ENCODE measurements at places on chromosomes 3 and 15. TPM values are rescaled to one million over a fixed set of nuclear protein-coding genes. Genes with fewer than 3 reads are reported as not detected.
A peak's percentile ranks its signal among the peaks of the same experiment; 100 is the strongest.

GRCh38 chr15:79779746-79780145 lies 117.1 kb downstream of the MTHFS start:
- H3K4me3 ChIP-seq, result no peak overlapping the region
- H3K4me1 ChIP-seq, result no peaks in the 10 kb centered on the region
- no peaks in the 10 kb centered on the region for H3K27me3 ChIP-seq
- H3K36me3 ChIP-seq, result no peaks in the 10 kb centered on the region
- no peak for DNase-seq

GRCh38 chr3:195751560-195751959 lies 30.8 kb downstream of the MUC20 start:
- H3K36me3 ChIP-seq, result no peaks in the 10 kb centered on the region
- H3K27me3 ChIP-seq, result peaks cover 6% of the 10 kb centered on the region
- H3K4me3 ChIP-seq, result no peak overlapping the region
- DNase-seq, result no peak
- no peak overlapping the region for H3K27ac ChIP-seq
- peaks cover 12% of the 10 kb centered on the region for H3K4me1 ChIP-seq

GRCh38 chr3:33278163-33278562 lies 921 bp downstream of the FBXL2 start:
- no peak for DNase-seq
- H3K27me3 ChIP-seq, result peaks cover 18% of the 10 kb centered on the region
- H3K4me1 ChIP-seq, result no peaks in the 10 kb centered on the region

- no peaks in the 10 kb centered on the region for H3K4me1 ChIP-seq
- no peaks in the 10 kb centered on the region for H3K27me3 ChIP-seq
- no peak overlapping the region for H3K4me3 ChIP-seq
- DNase-seq, result no peak
Observed at GRCh38 chr3:29099775-29100174, 181.1 kb upstream of the RBMS3 start.

GRCh38 chr3:69959581-69959980 lies 40.0 kb upstream of the SAMMSON start:
- H3K4me3 ChIP-seq, result no peak overlapping the region
- H3K27ac ChIP-seq, result no peak overlapping the region
- H3K27me3 ChIP-seq, result no peaks in the 10 kb centered on the region
- no peaks in the 10 kb centered on the region for H3K4me1 ChIP-seq
- no peak for DNase-seq

- no peak overlapping the region for H3K4me3 ChIP-seq
- H3K27me3 ChIP-seq, result no peaks in the 10 kb centered on the region
- H3K36me3 ChIP-seq, result no peaks in the 10 kb centered on the region
- no peak overlapping the region for H3K27ac ChIP-seq
- no peaks in the 10 kb centered on the region for H3K4me1 ChIP-seq
Observed at GRCh38 chr3:101182734-101183133, 137.6 kb downstream of the IMPG2 start.

DNA sequence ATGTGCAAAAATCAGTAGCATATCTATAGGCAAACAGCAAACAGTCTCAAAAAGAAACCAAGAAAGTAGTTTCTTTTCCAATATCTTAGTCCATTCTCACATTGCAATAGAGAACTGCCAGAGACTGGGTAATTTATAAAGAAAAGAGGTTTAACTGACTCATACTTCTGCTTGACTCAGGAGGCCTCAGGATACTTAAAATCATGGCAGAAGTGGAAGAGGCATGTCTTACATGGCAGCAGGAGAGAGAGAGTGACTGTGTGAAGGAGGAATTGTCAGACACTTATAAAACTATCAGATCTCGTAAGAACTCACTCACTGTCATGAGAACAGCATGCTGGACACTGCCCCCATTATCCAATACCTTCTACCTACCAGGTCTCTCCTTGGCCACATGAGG lies 327.9 kb upstream of the EPHA3 start:
- DNase-seq, result no peak
- no peak overlapping the region for H3K27ac ChIP-seq
- no peak overlapping the region for H3K4me3 ChIP-seq

- no peak overlapping the region for H3K27ac ChIP-seq
- no peak overlapping the region for H3K4me3 ChIP-seq
- H3K27me3 ChIP-seq, result no peaks in the 10 kb centered on the region
- no peak for DNase-seq
- H3K4me1 ChIP-seq, result no peaks in the 10 kb centered on the region
Observed at GRCh38 chr15:67407786-67408185, 113.1 kb upstream of the C15orf61 start.

DNA sequence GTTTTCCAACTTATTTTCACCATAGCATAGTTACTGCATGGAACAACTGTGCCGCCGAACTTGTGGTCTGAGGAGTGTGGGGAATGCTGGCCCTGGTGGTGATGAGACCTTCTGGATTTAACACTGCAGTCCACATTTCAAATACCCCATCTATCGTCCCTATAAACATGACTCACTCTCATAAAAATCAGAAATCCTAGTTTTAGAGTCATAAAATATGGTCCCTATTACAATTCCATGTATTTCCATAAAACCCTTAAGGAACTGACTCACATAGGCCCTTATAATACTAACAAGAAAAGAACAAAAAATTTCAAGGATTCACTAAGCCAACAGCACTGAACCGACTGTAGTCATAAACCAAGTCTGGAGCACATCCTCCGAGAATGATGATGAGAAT lies 147.2 kb downstream of the FOXP1 start:
- peaks cover 3% of the 10 kb centered on the region for H3K4me1 ChIP-seq
- no peak for DNase-seq
- no peak overlapping the region for H3K27ac ChIP-seq

GRCh38 chr15:34853001-34853758 lies 57.8 kb upstream of the ACTC1 start:
- peaks cover 6% of the 10 kb centered on the region for H3K4me1 ChIP-seq
- DNase-seq, result no peak
- H3K27ac ChIP-seq, result no peak overlapping the region
- H3K4me3 ChIP-seq, result no peak overlapping the region
- H3K36me3 ChIP-seq, result peaks cover 13% of the 10 kb centered on the region
- H3K27me3 ChIP-seq, result no peaks in the 10 kb centered on the region

GRCh38 chr15:63385911-63386531 lies 4.4 kb upstream of the CA12 start:
- H3K4me3 ChIP-seq, result no peak overlapping the region
- no peak for DNase-seq
- no peaks in the 10 kb centered on the region for H3K36me3 ChIP-seq
- H3K4me1 ChIP-seq, result peaks cover 23% of the 10 kb centered on the region

DNA sequence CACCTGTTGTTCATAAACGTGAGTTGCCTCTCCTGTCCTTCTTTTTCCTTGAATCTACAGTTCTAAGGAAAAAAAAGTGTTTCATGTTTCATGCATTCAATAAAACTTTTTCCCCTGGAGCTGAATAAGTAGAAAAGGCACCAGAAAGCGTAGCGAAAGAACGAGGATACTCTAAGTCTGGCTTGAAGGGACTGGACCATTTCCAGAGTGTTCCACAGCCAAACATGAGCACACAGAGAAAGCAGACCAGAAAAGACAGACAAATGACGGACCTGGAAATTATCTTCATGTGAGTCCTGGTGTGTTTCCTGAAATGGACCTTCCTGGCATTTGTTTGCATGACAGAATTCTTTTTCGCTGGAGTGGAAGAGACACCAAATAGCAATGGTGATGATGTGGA lies 204.7 kb downstream of the SV2B start:
- H3K4me1 ChIP-seq, result no peaks in the 10 kb centered on the region
- peaks cover 15% of the 10 kb centered on the region for H3K27me3 ChIP-seq
- H3K4me3 ChIP-seq, result no peak overlapping the region
- no peaks in the 10 kb centered on the region for H3K36me3 ChIP-seq
- no peak overlapping the region for H3K27ac ChIP-seq

GRCh38 chr3:32280262-32280910 lies 41.9 kb downstream of the CMTM8 start:
- no peak for DNase-seq
- H3K27me3 ChIP-seq, result no peaks in the 10 kb centered on the region

GRCh38 chr3:43257850-43258249 lies 28.5 kb upstream of the SNRK start:
- no peaks in the 10 kb centered on the region for H3K36me3 ChIP-seq
- H3K27me3 ChIP-seq, result no peaks in the 10 kb centered on the region
- H3K4me3 ChIP-seq, result no peak overlapping the region
- no peak overlapping the region for H3K27ac ChIP-seq
- DNase-seq, result no peak

GRCh38 chr15:41511899-41512369 lies 1.7 kb downstream of the LTK start:
- H3K36me3 ChIP-seq, result no peaks in the 10 kb centered on the region
- H3K4me1 ChIP-seq, result peaks cover 28% of the 10 kb centered on the region

GRCh38 chr3:69420781-69421520 lies 35.1 kb upstream of the FRMD4B start:
- H3K27ac ChIP-seq, result no peak overlapping the region
- no peaks in the 10 kb centered on the region for H3K36me3 ChIP-seq
- no peaks in the 10 kb centered on the region for H3K4me1 ChIP-seq
- no peak for DNase-seq
- H3K4me3 ChIP-seq, result no peak overlapping the region

DNA sequence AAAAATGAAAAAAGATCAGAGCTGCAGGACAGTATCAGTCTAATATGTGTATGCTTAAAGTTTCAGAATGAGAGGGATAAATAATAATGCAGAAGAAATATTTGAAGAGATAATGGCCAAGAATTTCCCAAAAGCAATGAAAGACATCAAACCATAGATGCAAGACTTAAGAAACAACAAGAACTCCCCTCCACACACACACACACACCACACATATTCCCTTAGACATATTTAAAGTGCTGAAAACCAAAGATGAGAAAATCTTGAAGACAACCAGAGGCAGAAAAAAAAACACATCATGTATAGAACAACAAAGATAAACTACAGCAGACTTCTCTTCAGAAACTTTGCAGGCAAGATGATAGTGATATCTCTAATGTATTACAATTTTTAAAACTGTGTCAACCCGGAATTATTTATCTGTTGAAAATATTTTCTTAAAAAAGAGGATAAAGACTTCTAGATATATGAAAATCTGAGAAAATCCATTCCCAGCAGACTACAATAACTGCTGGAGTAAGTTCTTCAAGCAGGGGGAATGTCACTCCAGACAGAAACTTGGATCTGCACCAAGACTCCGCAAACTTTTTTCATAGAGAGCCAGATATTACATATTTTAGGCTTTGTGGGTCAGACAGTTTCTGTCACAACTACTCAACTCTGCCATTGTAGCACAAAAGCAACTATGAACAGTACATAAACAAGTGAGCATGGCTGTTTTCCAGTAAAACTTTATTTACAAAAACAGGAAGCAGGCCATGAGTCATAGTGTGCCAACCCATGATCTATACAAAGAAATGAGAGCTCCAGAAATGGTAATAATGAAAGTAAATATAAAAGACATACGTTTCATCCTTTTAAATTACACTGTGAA lies 223.4 kb upstream of the CGNL1 start:
- H3K27ac ChIP-seq, result no peak overlapping the region
- no peak for DNase-seq
- H3K4me3 ChIP-seq, result no peak overlapping the region
- no peaks in the 10 kb centered on the region for H3K4me1 ChIP-seq
- no peaks in the 10 kb centered on the region for H3K36me3 ChIP-seq

DNA sequence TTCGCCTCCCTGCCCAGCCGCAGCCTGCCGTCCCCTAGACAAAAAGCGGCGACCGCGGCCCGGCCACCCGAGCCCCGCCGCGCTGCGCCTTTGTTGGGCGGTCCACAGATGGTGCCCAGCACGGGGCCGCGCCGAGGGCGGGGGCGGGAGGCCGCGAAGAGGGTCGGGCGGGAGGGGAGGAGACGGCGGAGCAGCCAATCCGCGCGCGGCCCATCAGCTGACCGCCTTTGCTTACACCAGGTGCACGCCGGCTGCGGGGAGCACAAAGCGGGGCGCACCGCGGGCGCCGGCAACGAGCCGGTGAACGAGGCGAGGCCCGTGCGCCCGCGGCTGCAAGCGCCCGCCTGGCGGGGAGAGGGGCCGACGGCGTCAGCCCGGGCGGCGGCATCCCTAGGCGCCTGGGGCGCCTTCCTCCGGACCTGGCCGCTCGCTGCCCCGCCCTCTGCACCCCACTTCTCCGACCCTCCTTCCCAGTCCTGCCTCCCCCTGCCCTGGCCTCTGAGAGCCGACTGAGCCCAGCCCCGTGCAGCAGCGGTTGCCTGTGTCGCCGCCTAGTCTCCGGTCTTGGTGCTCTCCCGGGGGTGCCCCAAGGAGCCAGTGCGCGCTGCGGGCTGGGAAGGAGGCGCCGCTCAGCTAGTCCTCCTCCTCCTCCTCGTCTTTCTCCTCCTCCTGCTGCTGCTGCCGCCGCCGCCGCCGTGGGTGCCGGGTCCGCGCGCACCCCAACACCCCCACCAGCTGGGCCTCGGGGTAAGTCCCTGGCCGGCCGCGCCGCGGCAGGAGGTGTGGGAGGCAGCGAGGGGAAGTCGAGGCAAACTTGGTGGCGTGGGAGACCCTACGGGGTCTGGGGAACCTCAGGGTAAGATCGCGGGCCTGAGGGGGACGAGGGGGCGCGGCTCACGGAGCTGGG lies at the start of gene LRRN1:
Gene LRRN1 (plus strand): TSS at position 259 of the 907 bp plus-strand sequence. CDS start 45,211 bp downstream, outside the sequence.
- DNase-seq, result peak; percentile 48
- H3K4me3 ChIP-seq, result peak within 1 kb of the TSS; percentile 7
- no peaks in the 10 kb centered on the region for H3K36me3 ChIP-seq
- H3K27ac ChIP-seq, result peak within 1 kb of the TSS; percentile 34
- H3K27me3 ChIP-seq, result peaks cover 74% of the 10 kb centered on the region
- H3K4me1 ChIP-seq, result peaks cover 22% of the 10 kb centered on the region

- no peaks in the 10 kb centered on the region for H3K4me1 ChIP-seq
- H3K27me3 ChIP-seq, result no peaks in the 10 kb centered on the region
- peak; percentile 25 for DNase-seq
- H3K4me3 ChIP-seq, result no peak overlapping the region
Observed at GRCh38 chr3:170499562-170500156, 81.0 kb downstream of the CLDN11 start.

GRCh38 chr3:186219211-186219638 lies 110.3 kb upstream of the ETV5 start:
- H3K27me3 ChIP-seq, result no peaks in the 10 kb centered on the region
- no peaks in the 10 kb centered on the region for H3K36me3 ChIP-seq
- no peak overlapping the region for H3K27ac ChIP-seq
- DNase-seq, result no peak

DNA sequence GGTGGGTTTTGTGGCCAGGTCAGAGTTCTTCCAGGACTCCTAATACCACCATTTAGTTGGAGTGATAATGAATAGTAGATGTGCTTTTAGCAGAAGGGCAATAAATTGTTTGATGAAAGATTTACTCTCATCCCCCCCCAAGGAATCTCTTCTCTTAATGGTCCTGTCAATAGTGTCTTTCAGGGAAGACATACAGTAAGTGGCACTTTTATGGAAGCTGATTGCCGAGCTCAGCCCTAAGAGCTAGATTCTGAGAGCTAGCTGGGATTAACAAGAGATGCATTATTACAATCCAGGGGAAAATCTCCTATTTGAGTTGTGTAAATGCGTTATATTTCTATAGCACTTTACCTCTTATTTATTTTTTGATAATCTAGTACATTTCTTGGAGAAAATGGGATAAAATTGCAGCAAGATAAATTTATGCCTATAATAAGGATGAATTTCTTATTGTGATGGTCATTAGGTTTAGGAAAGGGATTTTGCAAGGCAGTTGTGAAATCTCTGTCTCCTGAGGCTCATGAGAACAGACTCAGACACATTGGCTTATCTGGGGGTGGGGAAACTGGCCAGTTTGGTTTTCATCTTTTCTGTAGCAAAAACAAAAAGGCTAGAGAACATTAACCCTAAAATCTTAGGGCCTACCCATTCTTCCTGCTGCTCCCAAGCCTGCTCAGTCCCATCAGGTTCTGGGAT lies 41.6 kb upstream of the CLSTN2 start:
- H3K27ac ChIP-seq, result no peak overlapping the region
- no peaks in the 10 kb centered on the region for H3K4me1 ChIP-seq
- no peaks in the 10 kb centered on the region for H3K36me3 ChIP-seq
- DNase-seq, result no peak

SSUH2 gene
- total RNA-seq, result not detected

DUOX1 gene
- 4.1 TPM for total RNA-seq

CFAP100 gene
- not detected for total RNA-seq

ISLR2 gene
- 0.48 TPM for total RNA-seq

WDR49 gene
- total RNA-seq, result not detected

SPINT1 gene
- total RNA-seq, result 285 TPM

Data from transverse colon (tissue), 4 donors.